ENCODE measurements at places on chromosomes 1 and 21. TPM values are rescaled to one million over a fixed set of nuclear protein-coding genes. Genes with fewer than 3 reads are reported as not detected.

The GNG4 gene
- total RNA-seq, result 1.9 TPM

GRCh38 chr1:38293567-38293966 lies 247.0 kb upstream of the POU3F1 start:
- H3K36me3 ChIP-seq, result no peaks in the 10 kb centered on the region
- peaks cover 75% of the 10 kb centered on the region for H3K27me3 ChIP-seq
- no peak overlapping the region for H3K27ac ChIP-seq
- H3K4me3 ChIP-seq, result no peak overlapping the region

- no peak overlapping the region for H3K4me3 ChIP-seq
- no peaks in the 10 kb centered on the region for H3K27me3 ChIP-seq
- H3K27ac ChIP-seq, result no peak overlapping the region
- DNase-seq, result no peak
- H3K36me3 ChIP-seq, result no peaks in the 10 kb centered on the region
- H3K4me1 ChIP-seq, result no peaks in the 10 kb centered on the region
These were observed 150.4 kb downstream of the OMA1 start for GRCh38 chr1:58396150-58396549.

DNA sequence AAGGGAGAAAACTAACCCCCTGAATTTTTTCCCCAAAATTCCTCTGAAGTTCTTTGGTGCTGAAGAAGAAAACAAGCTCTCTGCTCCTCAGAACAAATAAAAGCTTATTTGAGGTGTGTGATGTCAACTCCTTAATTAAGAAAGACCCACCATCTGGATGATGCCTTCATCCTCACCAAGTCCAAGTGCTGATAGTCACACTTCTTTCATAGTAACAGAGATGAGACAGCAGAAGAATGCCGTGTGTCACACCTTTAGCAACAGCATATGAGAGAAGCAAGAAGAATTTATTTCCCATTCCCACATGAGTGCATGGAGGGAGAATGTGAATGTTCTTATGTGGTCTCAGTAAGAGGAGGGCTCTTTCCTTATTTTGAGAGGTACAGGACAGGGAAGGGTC lies 91.2 kb downstream of the TGFB2 start:
- no peak overlapping the region for H3K27ac ChIP-seq
- H3K4me1 ChIP-seq, result no peaks in the 10 kb centered on the region
- no peaks in the 10 kb centered on the region for H3K36me3 ChIP-seq
- H3K27me3 ChIP-seq, result peaks cover 21% of the 10 kb centered on the region
- no peak overlapping the region for H3K4me3 ChIP-seq

- H3K4me3 ChIP-seq, result no peak overlapping the region
- no peaks in the 10 kb centered on the region for H3K27me3 ChIP-seq
- DNase-seq, result no peak
These were observed 187.0 kb upstream of the HP1BP3 start for GRCh38 chr1:20974069-20974468.

The CHODL gene
- 0.21 TPM for total RNA-seq

DNA sequence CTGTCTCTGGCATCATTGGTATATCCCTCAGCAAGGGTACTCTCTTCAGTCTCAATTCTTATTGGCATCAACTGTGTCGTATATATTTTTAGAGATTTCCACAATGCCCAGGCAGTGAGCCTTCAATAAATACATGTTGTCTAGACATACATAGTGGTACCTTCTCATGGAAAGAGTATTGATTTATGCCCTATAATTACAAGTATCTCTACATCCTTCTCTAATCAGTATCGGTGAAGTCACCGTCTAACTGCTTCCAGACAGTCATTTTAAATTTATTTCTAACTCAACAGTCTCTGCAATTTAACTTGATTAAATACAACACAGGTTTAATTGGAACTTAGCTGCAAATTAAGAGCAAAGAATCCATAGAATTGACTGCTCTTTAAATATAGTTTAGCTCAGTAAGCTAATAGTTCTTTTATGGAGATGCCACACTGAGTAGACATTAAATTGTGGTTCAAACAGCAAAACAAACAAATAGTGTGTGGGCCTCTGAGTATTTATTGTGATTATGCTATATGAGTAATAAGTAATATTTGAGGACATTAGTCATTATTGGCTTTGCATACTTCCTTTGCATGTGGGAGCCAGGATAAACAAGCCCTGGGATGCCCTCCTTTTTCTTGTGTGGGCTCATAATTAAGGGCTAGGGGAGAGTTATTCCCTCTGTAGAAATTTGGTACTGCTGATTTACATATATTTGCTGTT lies 126.9 kb upstream of the DUSP10 start:
- H3K4me3 ChIP-seq, result no peak overlapping the region
- no peaks in the 10 kb centered on the region for H3K36me3 ChIP-seq
- no peaks in the 10 kb centered on the region for H3K4me1 ChIP-seq
- H3K27ac ChIP-seq, result no peak overlapping the region
- DNase-seq, result no peak

The FCMR gene
- total RNA-seq, result 45.5 TPM

DNA sequence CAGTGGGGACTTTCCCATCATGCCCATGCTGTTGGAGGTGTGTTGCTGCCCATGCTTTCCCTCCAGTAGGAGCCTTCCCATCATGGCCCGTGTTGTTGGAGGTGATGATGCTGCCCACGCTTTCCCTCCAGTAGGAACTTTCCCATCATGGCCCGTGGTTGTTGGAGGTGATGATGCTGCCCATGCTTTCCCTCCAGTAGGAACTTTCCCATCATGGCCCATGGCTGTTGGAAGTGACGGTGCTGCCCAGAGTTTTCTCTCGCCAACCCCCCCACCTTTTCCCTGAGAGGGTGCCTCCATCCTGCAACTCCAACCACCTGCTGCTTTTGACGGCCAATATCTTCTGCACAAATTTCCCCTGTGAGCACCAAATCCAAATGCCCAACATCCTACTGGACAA lies 205.7 kb downstream of the TOMM20 start:
- peaks cover 35% of the 10 kb centered on the region for H3K4me1 ChIP-seq
- no peaks in the 10 kb centered on the region for H3K27me3 ChIP-seq
- H3K27ac ChIP-seq, result no peak overlapping the region
- H3K4me3 ChIP-seq, result no peak overlapping the region
- peaks cover 7% of the 10 kb centered on the region for H3K36me3 ChIP-seq

DNA sequence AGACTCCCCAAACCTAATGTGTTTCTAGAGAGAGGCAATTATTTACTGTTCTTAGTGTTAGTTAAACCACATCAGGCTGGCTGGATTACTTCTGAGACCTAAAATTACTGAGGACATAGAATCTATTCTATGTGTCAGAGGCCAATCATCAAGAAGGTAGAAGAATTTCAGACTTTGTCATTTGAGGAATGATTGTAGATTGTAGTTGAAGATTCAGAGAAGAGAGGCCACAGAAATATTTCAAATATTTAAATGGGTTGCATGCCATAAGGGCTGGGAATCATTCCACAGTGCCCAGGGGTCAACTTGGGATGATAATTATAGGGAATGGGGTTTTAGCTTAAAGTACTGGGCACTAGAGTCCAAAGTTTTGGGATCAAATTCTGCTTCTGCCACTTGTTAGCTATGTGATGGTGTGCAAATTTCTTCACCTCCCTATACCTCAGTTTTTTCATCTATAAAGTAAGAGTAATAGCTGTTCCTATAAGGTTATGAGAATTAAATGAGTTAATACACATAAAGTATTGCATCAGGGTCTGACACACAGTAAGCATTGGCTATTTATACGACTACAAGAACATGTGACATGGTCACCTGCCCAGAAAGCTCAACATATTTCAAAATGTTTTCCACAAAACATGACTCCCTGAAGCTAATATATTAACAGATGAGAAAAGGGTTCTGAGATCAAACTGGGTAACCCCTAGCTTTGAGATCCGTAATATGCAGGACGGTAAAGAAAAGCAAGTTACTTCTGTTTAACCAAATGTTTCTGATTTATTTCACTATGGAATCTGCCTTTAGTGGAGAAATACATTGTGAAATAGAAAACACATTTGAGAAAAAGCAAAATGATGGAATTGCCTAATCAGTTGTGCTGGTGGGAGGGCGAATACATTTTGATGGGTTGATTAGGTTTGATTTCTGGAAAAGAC lies 69.7 kb upstream of the SPAG17 start:
- no peak overlapping the region for H3K4me3 ChIP-seq
- no peak overlapping the region for H3K27ac ChIP-seq
- DNase-seq, result no peak

- peaks cover 40% of the 10 kb centered on the region for H3K4me1 ChIP-seq
- H3K27me3 ChIP-seq, result no peaks in the 10 kb centered on the region
- H3K4me3 ChIP-seq, result no peak overlapping the region
- no peak overlapping the region for H3K27ac ChIP-seq
- peaks cover 31% of the 10 kb centered on the region for H3K36me3 ChIP-seq
These were observed 17.2 kb downstream of the CEP350 start for GRCh38 chr1:179971563-179972496.

DNA sequence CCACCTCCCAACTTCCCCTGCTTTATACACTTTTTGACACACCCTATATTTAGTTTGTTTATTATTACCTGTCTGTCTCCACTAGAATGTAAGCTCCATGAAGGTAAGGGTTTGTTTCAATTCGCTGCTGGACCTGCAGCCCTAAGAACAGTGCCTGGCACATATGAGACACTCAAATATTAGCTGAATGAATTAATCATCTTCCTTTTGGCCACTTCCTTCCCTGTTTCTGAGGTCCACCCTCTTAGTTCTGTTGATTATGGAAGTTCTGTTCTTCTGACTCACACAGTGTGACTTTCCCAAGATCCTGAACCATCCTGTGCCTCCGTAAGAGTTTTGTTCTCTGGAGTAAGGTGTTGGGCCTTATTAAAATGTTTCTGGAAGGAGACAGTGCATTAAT lies 40.4 kb upstream of the GJA5 start:
- H3K27ac ChIP-seq, result no peak overlapping the region
- no peak for DNase-seq
- no peak overlapping the region for H3K4me3 ChIP-seq
- H3K36me3 ChIP-seq, result no peaks in the 10 kb centered on the region
- H3K27me3 ChIP-seq, result no peaks in the 10 kb centered on the region
- H3K4me1 ChIP-seq, result no peaks in the 10 kb centered on the region

GRCh38 chr21:35046880-35047229 lies 2.2 kb downstream of the RUNX1 start:
- H3K4me1 ChIP-seq, result peaks cover 96% of the 10 kb centered on the region
- peak overlapping the region; percentile 91 for H3K27ac ChIP-seq
- DNase-seq, result no peak
- H3K4me3 ChIP-seq, result peak overlapping the region; percentile 92

The HCRTR1 gene
- total RNA-seq, result not detected

GRCh38 chr21:39137248-39138178 lies 45.7 kb downstream of the PSMG1 start:
- no peaks in the 10 kb centered on the region for H3K36me3 ChIP-seq
- no peaks in the 10 kb centered on the region for H3K27me3 ChIP-seq
- no peak overlapping the region for H3K27ac ChIP-seq
- H3K4me1 ChIP-seq, result no peaks in the 10 kb centered on the region
- DNase-seq, result no peak
- H3K4me3 ChIP-seq, result no peak overlapping the region

The IL12RB2 gene
- 40.2 TPM for total RNA-seq

DNA sequence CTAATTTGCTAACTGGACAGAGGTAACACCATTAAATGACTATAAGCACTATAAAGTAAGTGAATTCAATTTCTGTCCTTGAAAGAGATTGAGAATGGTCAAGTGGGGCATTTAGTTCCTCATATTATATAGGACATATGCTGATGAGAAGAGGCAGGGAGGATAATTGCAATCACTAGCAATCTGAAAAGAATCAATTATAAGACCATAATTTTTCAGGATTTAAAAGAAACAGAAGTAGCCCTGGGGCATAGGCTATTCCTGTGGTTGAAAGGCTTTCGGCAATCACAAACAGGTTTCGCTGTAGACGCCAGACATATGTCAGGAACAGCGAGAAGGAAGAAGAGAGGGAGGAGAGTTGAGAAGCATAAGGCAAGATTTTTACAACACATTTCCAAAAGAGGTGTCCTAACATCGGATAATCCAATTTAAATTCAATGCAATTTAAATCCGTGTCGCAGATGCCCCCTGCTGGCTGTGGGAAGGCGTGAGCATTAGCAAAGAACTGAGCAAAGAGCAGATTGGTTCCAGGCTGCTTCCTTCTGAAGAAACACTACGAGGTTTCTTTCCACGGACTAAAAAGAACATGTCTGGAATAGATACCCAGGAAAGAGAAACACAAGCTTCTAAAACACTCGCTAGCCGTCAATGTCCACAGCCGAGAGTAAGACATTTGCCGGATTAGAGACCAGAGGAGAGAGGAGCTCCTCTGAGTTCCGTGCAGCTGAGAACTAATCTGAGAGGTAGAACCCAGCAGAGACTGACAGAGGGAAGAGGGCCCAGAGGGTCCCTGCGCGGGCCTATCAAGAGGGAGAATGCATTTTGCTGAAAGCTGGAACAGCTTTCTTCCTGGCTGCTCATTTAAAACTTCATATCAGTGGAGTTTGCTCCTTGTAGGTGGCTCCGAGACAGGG lies 27.9 kb downstream of the RGS5 start:
- peak; percentile 30 for DNase-seq
- H3K36me3 ChIP-seq, result no peaks in the 10 kb centered on the region
- no peak overlapping the region for H3K27ac ChIP-seq
- H3K27me3 ChIP-seq, result peaks cover 17% of the 10 kb centered on the region
- no peak overlapping the region for H3K4me3 ChIP-seq

The LCE1C gene
- not detected for total RNA-seq

The MMP23B gene
- 1.4 TPM for total RNA-seq

DNA sequence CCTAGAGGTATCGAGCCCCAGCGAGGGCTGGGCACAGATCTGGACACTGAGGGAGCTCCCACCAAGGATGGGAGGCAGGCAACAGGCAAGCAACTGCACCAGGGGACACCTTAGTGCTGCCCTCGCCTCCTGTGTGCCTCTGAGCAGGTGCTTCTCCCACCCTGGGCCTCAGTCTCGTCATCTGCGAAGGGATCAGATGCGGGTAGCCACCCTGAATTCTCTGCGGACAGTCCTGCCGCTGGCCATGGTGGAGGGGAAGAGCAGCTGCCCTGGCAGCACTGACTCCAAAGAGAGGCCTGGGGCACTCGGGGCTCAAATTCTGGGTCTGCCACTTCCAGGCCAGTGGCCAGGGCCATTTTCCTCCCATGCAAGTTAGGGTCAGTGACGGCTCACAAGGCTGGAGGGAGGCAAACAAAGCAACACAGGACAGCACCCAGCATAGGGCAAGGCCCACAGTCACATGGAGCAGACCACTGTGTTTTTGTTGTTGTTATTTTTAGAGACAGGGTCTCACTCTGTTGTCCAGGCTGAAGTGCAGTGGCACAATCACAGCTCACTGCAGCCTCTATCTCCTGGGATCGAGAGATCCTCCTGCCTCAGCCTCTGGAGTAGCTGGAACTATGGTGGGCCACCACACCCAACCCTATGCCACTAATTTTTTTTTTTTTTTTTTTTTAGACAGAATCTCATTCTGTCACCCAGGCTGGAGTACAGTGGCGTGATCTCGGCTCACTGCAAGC lies 7.1 kb upstream of the SDC3 start:
- no peak for DNase-seq
- H3K4me1 ChIP-seq, result peaks cover 8% of the 10 kb centered on the region
- H3K27me3 ChIP-seq, result peaks cover 4% of the 10 kb centered on the region

DNA sequence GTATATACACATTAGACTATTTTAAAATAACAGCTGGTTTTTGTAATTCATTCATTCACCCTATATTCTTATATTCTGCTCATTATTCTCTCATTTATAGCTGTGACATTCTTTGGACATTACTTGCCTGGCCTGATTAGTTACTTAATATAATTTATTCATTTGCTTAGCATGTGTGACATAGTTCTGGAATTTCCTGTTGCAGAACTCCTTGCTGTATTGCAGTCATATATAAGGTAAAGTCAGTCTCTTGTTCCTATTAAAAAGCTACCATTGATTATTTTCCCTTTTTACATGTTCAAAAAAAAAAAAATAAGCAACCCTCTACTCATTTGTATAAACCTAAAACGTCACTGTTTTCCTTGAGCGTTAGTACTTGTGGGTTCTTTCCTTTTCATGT lies 23.9 kb downstream of the GNAT2 start:
- no peak overlapping the region for H3K27ac ChIP-seq
- no peak for DNase-seq
- H3K4me3 ChIP-seq, result no peak overlapping the region

All from activated naive CD8-positive, alpha-beta T cell treated with anti-CD3 and anti-CD28 coated beads for 36 hours (primary cell).